Fibroblast of skin of abdomen (primary cell): ENCODE measurements at places on chromosomes 12 and 14.

GRCh38 chr14:43894534-43894933 lies 612.5 kb downstream of the FSCB start:
- DNase-seq, result no peak

- peak; percentile 20 for DNase-seq
Measured at GRCh38 chr12:59839514-59839913, 243.7 kb downstream of the SLC16A7 start.

- DNase-seq, result no peak
Measured at GRCh38 chr12:76548222-76548837, 11.2 kb downstream of the OSBPL8 start.

DNA sequence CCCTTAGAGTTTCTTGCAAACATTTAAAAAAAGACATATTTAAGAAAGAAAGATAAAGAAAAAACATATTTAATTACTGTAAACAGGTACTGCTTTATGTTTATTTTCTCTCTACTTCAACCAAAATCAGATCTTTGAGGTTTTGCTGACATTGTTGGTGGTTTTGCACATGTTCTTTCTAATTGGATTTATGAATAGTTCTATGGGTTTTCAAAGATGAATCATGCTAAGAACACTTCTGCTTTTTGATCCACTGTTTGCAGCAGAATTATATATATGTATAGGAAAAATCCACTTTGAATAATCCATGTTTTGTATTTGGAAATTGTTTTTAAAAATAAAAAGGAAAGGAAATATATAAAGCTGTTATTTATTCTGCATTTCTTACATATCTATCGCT lies 78.4 kb downstream of the FRMD6 start:
- DNase-seq, result no peak

DNA sequence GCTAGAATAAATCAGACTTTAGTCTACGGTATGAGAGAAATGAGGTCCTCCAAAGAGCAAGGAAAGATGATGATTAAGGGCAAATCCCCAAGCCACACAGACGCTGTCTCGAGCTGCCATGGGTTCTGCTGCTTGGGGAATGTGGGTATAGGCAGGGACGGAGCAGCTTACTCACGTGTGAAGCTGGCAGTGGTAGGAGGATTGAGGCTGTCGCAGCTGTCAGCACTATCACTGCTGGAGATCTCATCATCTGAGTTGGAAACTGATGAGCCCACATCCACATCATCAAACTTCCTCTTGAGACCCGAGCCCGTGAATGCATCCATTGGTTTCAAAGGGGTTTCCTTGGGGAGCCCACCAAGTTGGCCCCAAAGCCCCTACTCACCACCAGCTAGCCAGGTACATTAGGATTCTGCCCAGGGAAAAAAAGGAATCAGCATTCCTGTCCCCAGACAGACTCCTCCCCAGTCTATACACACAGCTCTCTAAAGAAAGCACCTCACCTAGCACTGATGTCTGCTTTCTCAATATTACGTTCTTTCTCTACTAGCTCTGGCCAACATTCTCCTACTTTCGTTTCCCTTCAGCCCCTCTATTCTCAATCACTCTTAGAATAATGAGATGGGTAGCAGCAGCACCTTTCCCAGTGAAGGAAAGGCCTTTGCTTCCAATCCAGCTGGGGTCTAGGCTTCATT lies 7.0 kb downstream of the CSRNP2 start:
- DNase-seq, result no peak
